MV-4-11 (cell line): ENCODE measurements at places on chromosomes 12 and 14.
A peak's percentile ranks its signal among the peaks of the same experiment; 100 is the strongest.

DNA sequence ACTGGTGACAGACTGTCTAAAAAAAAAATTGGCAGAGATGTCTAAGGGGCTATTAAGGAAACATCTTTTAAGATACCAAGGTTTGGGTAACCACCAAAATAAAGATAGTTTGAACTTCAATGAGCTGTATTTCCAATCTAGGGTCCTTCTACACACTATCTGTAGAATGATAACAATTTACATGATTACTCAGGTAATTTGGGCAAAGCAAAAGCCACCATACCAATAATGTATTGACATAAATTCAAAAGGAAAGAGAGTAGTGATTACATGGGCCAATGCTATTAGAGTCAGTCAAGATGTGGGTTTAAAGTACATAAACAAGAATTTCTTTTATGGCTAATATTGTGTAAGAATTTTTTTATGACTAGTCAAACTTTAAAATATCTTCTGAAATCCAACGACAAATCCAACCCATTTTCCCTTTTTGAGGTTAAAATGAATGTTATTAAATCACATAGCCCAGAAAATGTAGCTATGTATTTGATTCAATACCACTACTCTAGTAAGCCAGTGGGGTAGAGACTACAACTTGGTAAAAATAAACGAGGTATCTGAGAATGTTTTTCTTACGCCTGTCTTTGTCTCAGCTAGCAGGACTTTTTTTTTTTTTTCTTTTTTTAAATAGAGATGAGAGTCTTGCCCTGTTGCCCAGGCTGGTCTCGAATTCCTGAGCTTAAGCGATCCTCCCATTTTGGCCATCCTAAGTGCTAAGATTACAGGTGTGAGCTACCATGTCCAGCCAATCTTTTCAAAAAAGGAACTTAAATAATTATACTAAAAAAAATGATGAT is 10.4 kb downstream of the PNN start:
- no peak for DNase-seq

DNA sequence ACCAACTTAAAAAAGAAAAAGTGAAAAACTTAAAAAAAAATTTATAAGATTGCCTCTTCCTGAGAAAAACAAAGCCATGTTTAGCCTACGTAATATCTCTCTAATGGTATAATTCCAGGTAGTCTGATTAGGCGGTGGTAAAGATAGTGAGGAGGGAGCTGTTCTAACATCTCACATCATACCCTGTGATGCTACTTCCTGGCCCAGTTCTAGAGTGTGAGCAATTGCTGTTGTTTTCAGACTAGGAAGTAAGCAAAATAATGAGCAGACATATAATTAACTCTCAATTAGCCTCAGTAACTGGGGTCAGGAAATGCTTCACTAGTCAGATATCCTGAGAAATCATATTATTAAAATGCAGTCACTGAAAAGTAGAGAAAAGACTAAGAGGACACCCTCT is 113.9 kb downstream of the PHLDA1 start:
- DNase-seq: no peak

DNA sequence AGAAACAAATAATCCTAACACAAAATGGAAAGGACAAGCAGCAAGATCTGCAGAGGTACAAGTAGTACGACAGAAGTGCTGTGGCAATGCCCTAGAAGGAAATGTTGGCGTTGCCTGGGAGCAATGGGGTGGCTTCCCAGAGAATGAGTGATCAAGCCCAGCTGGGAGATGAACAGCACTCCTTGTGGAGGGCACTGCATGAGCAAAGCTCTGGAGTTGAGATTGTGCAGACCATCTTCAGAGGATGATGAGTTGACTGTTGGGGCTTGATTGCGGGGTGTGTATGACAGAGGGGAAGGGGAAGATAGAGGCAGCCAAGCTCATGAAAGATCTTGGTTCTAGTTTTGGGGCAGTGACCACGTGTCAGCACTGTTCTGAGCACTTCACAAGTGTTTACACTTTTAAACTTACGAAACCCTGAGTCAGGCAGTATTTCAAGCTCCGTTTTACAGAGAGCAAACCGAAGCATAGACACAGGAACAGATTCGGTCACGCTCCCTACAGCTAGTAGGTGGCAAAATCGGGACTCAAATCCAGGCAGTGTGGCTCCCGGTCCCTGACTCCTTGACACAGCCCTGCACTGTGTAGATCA is 127.2 kb upstream of the LHX5 start:
- DNase-seq: no peak

DNA sequence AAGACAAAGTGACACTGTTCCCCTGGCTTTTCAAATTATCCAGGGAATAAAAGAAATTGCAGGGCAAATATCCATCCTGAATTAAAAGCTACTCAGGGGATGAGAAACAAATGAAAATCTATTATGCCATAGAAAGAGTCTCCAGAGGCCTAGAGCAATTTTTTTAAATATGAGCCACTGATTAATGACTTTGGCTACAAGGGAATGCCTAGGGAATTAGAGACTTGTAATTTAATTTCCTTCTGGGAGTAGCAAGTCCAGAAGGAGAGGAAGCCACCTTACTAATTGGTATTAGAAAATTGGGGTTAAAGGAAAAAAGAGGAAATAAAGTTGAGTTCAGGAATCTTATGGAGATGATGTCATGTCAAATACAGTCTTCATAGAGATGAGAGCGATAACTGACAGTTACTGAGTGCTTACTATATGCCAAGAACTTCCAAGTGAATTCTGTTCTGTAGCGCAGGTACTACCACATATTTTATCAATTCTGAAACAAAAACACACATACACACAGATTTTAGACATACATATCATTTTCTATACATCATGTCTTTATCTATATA is 304.4 kb downstream of the DUSP6 start:
- DNase-seq: no peak

DNA sequence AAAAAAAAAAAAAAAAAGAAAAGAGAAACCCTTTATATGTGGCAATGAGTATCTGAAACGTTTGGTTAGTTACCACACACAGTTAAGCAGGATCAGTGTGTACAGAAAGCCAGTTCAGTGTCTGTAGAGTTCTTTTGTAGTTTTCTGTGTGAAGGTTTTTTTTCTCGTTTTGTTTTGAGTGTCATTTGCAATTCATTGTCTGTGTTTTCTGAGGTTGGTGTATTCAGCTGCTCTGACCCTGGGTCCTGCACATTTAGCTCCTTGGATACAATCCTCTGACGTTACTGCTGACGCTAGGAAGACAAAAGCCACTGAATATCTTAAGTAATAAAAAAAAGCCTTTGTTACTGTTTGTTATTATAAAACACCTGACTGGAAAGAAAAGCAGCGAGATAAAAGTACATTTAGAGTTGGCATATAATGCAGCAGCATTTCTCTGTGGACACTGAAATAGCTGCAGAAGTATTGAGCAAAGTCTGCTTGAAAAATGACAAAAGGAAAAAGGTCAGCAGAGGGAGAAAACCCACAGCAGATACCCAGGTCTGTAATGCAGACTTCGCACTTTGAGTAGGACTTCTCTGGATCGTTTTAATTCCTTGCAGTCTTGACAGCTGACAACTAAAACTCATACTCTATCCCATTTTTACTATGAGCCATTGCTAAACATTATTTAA is 89.0 kb downstream of the POLR3B start:
- DNase-seq: no peak

DNA sequence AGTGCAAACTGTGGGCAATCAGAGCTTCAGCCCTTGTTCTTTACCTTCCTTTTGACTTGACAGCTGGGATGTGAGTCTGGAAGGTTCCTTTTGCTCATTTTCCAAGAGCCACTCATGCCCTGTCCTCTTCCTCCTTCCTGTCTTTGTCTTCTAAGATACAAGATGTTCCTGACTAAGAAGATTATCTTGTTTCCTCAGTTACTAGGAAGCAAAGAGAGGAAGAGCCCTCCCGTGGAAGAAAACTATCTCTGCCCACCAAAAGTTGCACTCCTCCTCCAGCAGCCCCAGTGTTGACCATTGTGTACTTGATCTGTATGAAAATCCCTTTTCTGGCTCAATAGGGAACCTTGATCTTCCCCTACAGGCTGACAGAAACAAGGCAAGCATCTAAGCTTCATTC is 138.0 kb downstream of the C12orf75 start:
- no peak for DNase-seq

GRCh38 chr14:77025744-77026165 is 2.8 kb downstream of the IRF2BPL start:
- DNase-seq: no peak

GRCh38 chr12:42039577-42039976 is 105.1 kb downstream of the GXYLT1 start:
- no peak for DNase-seq

GRCh38 chr12:53221203-53222080 is 10.6 kb downstream of the RARG start:
- DNase-seq: peak; percentile 39

GRCh38 chr12:89344862-89345202 is 7.5 kb downstream of the DUSP6 start:
- no peak for DNase-seq

- DNase-seq: no peak
Measured at GRCh38 chr12:94127239-94128131, 20.9 kb upstream of the PLXNC1 start.

- DNase-seq: no peak
Measured at GRCh38 chr12:121578230-121579189, 2.3 kb downstream of the KDM2B start.

DNA sequence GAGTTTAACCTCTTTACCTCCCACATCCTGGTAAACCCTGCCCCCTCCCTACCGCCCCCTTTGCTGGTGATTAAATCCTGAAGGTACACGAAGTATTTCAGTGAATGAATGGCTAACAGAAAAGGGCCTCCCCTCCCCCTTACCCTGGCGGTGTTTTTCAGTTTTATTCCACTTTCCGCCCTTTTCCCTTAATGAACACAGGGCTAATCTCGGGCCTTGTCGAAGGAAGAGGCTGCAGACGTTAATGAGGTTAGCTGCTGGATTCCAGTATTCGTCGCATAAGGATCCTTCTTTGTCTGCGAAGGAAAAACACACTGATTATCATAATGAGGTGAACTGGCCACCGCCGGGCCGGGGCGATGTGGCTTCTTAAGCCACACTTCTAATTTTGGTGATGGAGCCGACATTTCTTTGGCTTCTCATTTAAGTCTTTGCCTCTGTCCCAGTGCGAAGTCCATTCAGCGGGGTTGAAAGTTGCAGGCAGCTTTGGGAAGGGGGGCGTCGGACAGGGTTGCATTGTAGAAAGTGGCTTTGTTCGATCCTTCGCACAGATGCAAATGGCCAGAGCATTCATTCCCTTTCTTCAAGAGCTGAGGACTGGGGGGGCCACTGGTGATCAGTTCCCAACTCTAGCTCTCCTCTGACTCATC is 6.5 kb downstream of the MEG3 start:
- DNase-seq: no peak

GRCh38 chr12:123263196-123263817 is 8.3 kb downstream of the CDK2AP1 start:
- no peak for DNase-seq

GRCh38 chr12:6065863-6066199 is 58.6 kb downstream of the VWF start:
- no peak for DNase-seq

- DNase-seq: no peak
Measured at GRCh38 chr14:74442757-74443156, 16.7 kb upstream of the SYNDIG1L start.

GRCh38 chr12:93079271-93079670 is 150.2 kb upstream of the EEA1 start:
- no peak for DNase-seq

DNA sequence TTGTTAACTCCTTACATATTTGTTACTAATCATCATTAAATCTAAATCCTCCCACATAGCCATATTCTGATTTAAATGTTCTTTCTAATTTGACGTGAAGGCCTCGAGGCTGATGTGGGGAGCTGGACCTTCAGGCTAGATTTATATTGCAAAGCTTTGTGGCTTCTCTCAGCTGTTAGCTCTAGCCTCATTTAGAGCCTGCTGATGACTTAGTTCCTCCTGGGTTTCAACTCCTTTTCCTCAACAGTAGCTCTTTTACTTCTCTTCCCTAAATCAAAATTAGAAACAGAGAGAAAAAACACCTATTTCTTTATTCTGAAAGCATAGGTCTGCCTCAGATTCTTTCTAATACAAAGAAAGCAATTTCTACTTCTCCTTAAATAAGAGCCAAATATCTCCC is 477.5 kb upstream of the CCDC196 start:
- peak; percentile 85 for DNase-seq

GRCh38 chr14:55109836-55110235 is 19.2 kb upstream of the LGALS3 start:
- no peak for DNase-seq

GRCh38 chr12:15732341-15733061 is 56.7 kb downstream of the EPS8 start:
- DNase-seq: no peak

DNA sequence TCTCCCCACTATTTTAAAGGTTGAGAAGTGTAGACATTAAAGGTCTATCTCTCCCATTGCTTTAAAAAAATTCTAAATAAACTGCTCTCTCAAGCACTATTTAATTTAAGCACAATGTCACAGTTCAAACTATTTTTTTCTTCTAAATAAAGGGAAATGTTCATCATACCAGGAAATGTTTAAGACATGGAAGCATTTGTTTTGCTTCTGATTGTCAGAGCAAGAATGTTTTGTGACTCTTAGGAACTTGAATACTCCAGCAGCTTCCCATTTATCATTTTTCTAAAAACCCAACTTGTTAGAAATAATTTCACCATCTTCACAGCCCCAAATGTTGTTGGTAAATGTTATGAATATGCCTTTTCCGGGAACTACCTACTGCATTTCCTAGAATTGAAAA is 121.8 kb upstream of the NTF3 start:
- DNase-seq: no peak

DNA sequence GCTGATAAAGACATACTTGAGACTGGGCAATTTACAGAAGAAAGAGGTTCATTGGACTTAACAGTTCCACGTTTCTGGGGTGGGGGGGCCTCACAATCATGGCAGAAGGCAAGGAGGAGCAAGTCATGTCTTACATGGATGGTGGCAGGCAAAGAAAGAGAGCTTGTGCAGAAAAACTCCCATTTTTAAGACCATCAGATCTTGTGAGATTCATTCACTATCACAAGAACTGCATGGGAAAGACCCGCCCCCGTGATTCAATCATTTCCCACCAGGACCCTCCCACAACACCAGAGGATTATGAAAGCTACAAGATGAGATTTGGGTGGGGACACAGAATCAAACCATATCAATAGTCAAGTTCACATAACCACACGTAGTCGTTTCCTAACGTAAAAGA is 85.5 kb downstream of the USP15 start:
- DNase-seq: no peak

GRCh38 chr12:65496617-65497016 is 218.1 kb downstream of the MSRB3 start:
- peak; percentile 87 for DNase-seq

- DNase-seq: no peak
Measured at GRCh38 chr12:66516133-66516532, 162.7 kb downstream of the GRIP1 start.

DNA sequence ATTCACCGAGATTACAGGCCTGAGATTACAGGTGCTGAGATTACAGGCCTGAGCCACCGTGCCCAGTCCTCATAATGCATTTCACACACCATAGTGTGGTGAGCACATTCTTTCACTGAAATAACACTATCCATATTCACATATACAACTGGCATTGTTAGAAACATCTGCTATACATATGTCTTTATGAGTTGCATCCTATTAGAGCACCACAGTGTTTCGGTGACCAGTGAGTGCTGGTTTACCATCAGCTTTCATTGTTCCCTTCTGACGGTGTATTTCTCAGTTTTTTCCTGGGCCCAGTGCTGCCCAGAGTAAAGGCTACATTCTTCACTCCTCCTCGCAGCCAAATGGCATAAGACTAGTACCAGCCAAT is 96.2 kb upstream of the FGD4 start:
- DNase-seq: no peak

- DNase-seq: no peak
Measured at GRCh38 chr12:109434582-109434981, 42.5 kb downstream of the KCTD10 start.
